H1 (cell line): ENCODE measurements at places on chromosomes 2 and 18.

DNA sequence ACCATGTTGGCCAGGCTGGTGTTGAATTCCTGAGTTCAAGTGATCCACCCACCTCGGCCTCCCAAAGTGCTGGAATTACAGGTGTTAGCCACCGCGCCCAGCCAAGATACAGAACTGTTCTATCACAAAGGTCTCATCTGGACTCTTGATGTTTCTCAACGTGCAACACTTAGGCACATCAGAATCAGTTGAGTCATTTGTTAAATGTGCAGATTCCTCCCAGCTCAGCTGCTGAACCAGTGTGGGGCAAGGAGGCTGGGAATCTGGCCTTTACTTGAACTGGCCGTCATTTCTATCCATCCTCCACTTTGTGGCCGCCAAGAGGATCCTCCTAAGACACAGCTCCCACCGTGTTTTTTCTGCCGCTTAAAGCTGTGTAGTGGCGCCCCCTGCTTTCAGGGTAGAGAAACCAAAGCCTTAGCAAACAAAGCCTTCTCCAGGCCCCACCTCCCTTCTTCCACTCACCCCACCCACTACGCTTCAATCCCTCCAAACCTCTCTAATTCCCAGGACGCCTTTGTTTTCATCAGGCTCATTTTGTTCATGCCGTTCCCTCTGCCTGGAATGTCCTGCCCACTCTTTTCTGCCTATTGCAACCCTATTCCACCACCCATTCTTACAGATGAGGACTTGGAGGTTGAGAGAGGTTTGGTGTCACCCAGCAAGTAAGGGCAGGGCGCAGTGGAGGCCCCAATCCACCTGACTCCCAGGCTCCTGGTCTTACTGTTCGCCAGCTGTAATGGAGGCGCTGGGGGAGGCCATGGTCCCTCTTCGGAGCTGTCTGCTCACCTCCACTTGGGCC, 776 bp upstream of the SPEG start:
- H3K27ac ChIP-seq: no peak overlapping the region
- H3K27me3 ChIP-seq: peaks cover 8% of the 10 kb centered on the region
- H3K4me3 ChIP-seq: peak overlapping the region; percentile 30; the same call in 1 of the 2 replicates
- DNase-seq: peak; percentile 87
- H3K36me3 ChIP-seq: no peaks in the 10 kb centered on the region

- no peak overlapping the region for H3K27ac ChIP-seq
- no peaks in the 10 kb centered on the region for H3K27me3 ChIP-seq
- H3K4me3 ChIP-seq: no peak overlapping the region
- peaks cover 2% of the 10 kb centered on the region; the same call in 1 of the 2 replicates for H3K4me1 ChIP-seq
- no peaks in the 10 kb centered on the region for H3K36me3 ChIP-seq
These were observed 174.0 kb downstream of the TWIST2 start for GRCh38 chr2:239021651-239022436.

DNA sequence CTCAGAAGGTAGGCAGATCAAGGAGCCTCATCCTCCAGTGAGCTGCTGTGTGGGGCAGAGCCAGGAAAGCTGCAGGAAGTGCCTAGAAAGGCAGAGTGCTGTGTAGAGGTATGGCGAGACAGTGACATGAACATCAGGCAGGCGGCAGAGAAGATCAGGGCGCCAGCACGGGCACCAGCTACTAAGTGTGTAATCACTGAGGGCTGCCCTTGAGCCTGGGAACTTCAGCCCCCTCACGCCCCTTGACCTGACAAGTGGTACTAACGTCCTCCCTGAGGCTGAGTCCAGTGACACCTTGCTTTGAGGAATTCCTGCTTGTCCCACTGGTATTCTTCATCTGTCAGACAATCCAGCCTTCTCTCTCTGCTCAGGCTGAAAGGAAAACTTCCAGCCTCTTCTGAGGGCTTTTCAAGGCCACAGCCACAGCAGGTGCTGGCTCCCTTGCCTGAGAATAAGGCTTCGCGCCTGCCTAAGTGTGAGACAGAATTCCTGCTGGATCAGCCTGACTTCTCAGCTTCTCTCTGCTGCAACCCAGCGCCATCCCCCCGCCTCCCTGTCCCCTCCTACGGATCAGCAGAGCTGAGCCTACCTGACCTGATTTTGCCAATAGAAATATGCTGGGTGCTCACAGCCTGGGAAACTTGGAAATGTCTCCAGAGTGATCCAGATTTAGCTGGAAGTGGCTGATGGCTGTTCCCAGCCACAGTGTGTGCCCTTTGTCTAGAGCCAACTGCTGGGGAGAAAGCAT, 148.0 kb downstream of the SMAD7 start:
- H3K27me3 ChIP-seq: no peaks in the 10 kb centered on the region
- no peak overlapping the region for H3K27ac ChIP-seq
- H3K4me1 ChIP-seq: no peaks in the 10 kb centered on the region
- H3K4me3 ChIP-seq: no peak overlapping the region

DNA sequence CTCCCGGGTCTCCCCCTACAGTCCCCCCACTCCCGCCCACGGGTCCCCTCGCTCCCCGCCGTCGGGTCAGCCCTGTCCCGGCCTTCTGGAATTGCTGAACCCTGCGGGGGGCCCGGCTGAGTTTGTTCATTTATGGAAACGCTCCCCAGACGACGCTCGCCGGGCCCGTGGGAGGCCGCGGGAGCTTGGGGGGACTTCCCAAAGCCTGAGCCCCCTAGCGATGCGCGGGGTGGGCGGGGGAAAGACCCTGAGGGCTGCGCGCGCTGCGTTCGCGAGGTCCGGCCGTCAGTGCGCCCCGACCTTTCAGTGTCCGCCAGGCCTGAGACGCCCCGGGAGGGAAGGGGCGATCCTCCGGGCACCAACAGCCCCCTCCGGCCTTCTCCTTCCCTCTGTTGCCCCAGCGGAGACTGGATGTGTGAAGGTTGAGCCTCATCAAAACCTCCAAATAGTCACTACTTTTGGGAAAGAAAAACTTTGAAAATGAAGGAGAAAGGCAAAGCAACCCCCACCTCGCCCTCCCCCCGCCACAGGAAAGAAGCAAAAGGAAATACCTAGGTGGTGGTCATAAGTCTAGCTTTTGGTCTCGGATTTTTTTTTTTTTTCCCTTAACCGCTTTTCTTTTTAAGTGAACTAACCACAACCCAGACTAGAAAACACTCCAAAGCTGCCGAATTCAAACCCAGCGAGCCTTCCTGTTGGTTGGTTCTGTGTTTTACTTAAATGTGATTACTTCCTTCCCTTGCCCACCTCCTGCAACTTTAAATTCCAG, 509 bp upstream of the CYS1 start:
- no peaks in the 10 kb centered on the region for H3K4me1 ChIP-seq
- peak overlapping the region; percentile 42 for H3K4me3 ChIP-seq
- no peak overlapping the region for H3K27ac ChIP-seq
- H3K36me3 ChIP-seq: no peaks in the 10 kb centered on the region
- DNase-seq: no peak

DNA sequence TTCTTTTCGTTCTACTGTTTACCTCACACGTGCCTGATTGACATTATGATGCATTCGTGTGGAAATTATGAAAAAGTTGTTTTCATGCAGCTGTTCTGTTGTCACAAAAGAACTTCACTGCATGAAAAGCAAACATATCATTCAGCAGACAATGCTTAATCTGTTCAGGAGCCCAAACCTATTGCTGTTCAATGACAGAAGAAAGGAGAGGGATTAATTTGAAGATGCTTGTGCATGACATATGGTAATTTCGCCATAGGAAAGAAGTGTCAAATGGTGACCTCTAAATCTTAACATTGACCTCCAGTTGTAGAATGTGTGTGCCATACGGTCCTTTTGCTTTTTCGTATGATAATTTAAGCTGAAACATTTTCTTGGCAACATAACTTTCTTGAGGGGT, 124.5 kb downstream of the WDR7 start:
- no peaks in the 10 kb centered on the region for H3K27me3 ChIP-seq
- no peaks in the 10 kb centered on the region for H3K36me3 ChIP-seq
- H3K4me1 ChIP-seq: no peaks in the 10 kb centered on the region
- H3K27ac ChIP-seq: no peak overlapping the region

GRCh38 chr18:12238826-12239225, 15.3 kb upstream of the CIDEA start:
- H3K4me3 ChIP-seq: no peak overlapping the region
- no peaks in the 10 kb centered on the region for H3K27me3 ChIP-seq
- DNase-seq: peak; percentile 17
- H3K4me1 ChIP-seq: no peaks in the 10 kb centered on the region; the same call in 1 of the 2 replicates

GRCh38 chr2:55144922-55145820, 86.9 kb downstream of the CLHC1 start:
- H3K4me1 ChIP-seq: no peaks in the 10 kb centered on the region
- DNase-seq: no peak
- H3K27me3 ChIP-seq: no peaks in the 10 kb centered on the region

DNA sequence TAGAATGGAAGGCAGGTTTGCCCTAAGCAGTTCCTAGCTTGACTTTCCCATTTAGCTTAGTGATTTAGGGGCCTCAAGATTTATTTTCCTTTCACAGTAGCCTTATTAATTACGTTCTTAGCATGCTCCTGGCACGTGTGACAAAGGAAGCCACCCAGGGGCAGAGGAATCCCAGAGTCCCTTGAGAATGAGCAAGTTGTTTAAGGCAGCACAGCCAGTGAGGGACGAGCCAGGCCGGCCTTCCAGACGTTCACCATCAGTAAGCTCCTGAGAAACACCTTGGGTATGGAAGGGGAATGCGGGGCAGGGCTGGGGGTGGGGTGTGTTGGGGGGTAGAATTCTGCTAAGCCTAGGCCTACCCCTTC, 76.3 kb downstream of the SOWAHC start:
- no peak overlapping the region for H3K4me3 ChIP-seq
- no peak overlapping the region for H3K27ac ChIP-seq
- DNase-seq: no peak

DNA sequence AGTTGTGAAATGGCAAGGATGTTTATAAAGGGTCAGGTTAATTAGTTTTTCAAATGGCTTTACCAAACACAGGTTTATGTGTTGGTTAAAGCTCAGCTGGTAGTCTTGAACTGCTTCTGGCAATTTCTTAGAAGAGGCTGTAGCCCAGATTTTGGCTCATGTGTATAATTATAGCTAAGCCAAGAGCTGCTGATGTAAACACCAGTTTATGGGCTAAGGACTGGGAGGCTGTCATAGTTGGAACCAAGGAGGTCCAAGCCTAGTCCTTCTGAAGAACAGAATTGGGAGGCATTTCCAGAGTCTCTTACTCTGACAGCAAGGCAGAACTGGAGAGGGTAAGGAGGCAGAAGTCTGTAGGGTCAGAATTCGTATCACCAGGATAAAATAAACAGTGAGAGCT, 25.4 kb downstream of the UBE2E3 start:
- H3K4me3 ChIP-seq: no peak overlapping the region
- no peak for DNase-seq
- no peaks in the 10 kb centered on the region for H3K27me3 ChIP-seq

- DNase-seq: no peak
- H3K27ac ChIP-seq: no peak overlapping the region
- no peak overlapping the region for H3K4me3 ChIP-seq
- no peaks in the 10 kb centered on the region for H3K27me3 ChIP-seq
- no peaks in the 10 kb centered on the region for H3K4me1 ChIP-seq
- no peaks in the 10 kb centered on the region for H3K36me3 ChIP-seq
These were observed 65.3 kb downstream of the CYBRD1 start for GRCh38 chr2:171587567-171587966.

DNA sequence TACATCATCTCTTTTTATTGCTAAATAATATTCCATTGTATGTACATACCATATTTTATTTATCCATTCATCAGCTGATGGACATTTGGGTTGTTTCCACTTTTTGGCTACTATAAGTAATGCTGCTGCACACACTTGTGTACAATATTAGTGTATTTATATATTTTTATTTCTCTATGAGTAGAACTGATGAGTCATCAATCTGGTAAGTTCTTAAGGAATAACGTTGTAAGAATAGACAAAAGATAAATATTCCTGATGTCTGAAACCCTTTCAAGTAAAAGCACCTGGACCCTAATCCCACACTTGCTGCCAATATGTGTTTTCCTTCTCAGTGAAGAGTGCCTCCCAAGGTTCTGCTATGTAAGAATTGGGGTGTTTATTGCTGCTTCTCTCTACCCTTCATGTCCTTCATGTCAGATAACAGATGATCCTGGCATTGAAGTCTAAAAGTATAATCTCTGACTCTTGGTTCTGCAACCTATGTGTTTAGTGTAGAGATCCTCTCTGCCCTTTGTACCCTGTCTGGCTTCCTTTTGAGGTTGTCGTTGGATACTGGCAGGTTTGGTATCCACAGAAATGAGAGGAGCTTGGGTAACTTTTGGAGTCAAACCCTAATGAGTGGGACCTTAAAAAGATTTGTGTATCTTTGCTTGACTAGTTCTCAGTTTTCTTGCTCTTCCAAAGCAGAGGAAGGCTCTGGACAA, 293.0 kb upstream of the EPC2 start:
- H3K4me1 ChIP-seq: peaks cover 3% of the 10 kb centered on the region
- H3K36me3 ChIP-seq: no peaks in the 10 kb centered on the region
- DNase-seq: no peak
- H3K27ac ChIP-seq: no peak overlapping the region

DNA sequence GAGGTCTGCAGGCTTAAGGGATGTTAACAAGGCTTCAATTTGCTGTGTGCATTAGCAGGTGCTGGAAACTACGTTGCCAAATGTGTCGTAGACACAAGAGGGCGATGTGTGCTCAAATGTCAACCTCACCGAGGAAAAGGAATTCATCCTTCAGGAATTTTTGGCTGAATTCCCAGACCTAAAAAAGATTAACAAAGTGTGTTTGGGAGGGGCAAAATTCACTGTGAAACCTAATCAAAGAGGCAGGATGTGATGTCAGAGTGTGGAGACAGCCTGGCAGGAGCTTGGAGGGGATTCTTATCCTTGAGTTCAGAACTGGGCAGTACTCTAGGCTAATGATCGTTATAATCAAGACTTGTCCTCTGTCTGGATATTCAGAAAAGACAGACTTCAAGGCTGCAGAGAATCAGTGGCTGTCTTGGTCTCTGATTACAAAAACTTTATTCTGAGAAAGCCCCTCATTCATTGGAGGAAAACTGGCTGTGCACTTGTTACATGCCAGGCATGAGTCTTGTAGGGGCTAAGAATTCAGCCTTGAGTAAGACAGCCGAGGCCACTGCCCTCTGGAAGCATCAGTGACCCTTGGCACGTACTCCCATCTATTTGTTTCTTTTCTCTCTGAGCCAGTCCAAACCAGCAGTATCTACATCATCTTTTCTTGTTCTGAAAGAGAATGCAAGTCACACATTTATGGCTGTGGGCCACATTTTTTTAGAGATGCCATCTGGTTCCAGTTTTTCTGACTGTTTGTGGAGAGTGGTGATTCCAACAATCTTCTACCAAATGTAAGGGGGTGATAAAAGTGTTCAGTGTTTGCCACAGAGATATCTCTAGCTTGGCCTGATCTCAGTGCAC, 18.7 kb upstream of the SCYGR1 start:
- H3K27me3 ChIP-seq: no peaks in the 10 kb centered on the region
- H3K4me1 ChIP-seq: no peaks in the 10 kb centered on the region
- H3K4me3 ChIP-seq: no peak overlapping the region
- DNase-seq: peak; percentile 53
- no peak overlapping the region for H3K27ac ChIP-seq

- H3K27ac ChIP-seq: no peak overlapping the region
- H3K27me3 ChIP-seq: no peaks in the 10 kb centered on the region
- H3K36me3 ChIP-seq: no peaks in the 10 kb centered on the region
- H3K4me1 ChIP-seq: no peaks in the 10 kb centered on the region
- no peak for DNase-seq
These were observed 190.5 kb downstream of the LDLRAD4 start for GRCh38 chr18:13409026-13409425.
